ENCODE measurements at places on chromosomes 6 and 20. TPM values are rescaled to one million over a fixed set of nuclear protein-coding genes. Genes with fewer than 3 reads are reported as not detected.

DNA sequence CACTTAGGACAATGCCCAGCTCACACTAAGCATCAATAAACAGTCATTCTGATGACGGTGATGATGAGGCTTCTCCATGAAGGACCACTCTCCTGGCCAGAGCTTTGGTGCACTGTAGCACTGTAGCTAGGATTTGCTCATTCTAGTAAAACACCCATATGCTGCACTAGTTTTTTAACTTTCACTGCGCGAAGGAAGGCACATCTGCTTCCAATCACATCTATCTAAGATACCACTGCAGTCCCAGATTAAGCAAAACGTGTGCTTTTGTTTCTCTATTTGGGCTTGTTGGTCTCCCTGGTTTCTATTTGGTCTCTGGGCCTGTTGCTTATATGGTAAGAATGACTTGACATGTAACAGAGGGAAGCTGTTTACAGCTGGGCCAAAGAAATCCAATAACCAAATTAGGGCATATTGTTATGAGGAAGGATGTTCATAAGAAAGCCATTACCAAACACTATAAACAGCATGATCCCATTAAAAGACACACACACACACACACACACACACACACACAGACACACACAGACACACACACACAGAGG, 62.4 kb downstream of the FAM229B start:
- DNase-seq, result no peak
- H3K27ac ChIP-seq, result no peak overlapping the region
- H3K4me3 ChIP-seq, result no peak overlapping the region

- peaks cover 4% of the 10 kb centered on the region for H3K36me3 ChIP-seq
- H3K4me3 ChIP-seq, result no peak overlapping the region
- DNase-seq, result no peak
- no peaks in the 10 kb centered on the region for H3K4me1 ChIP-seq
- no peak overlapping the region for H3K27ac ChIP-seq
- no peaks in the 10 kb centered on the region for H3K27me3 ChIP-seq
Observed at GRCh38 chr6:15969236-15969778, 159.6 kb upstream of the MYLIP start.

The OOEP gene
- not detected for total RNA-seq

DNA sequence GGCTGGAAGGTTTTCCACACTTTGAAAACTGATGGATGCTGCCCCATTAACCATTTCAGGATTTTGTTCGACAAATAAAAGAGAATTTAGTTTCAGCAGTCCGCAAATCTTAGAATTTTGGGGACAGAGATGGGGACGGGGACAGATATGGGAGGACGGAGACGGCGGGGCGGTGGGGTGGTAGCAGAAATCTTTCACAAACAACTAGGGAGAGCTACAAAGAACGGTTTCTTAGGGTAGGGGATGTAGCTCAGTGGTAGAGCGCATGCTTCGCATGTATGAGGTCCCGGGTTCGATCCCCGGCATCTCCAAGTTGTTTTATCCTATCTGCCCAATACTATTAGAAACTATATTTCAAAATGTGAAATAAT, 15.1 kb downstream of the HMGN4 start:
- no peaks in the 10 kb centered on the region for H3K36me3 ChIP-seq
- DNase-seq, result peak; percentile 76
- H3K27me3 ChIP-seq, result no peaks in the 10 kb centered on the region
- H3K4me3 ChIP-seq, result no peak overlapping the region
- H3K4me1 ChIP-seq, result no peaks in the 10 kb centered on the region
- H3K27ac ChIP-seq, result no peak overlapping the region

DNA sequence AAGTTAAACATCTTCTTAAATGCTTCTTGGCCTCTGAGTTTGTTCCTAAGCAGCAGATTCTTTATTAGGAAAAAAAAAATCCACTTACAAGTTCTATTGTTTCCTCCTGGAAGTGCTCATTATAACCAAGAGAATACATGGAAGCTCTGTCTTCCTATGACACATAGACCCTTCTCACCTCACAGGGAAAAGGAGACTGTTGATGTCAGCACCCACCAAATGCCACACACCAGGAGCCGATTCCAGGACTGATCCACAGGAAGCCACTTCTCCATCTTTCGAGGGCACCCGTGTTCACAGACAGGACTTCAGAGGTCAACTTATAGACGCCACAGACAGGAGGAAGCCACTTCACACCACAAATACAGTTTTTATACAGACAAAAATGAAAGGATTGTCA, 13.4 kb upstream of the BNIP5 start:
- no peak for DNase-seq
- no peaks in the 10 kb centered on the region for H3K4me1 ChIP-seq
- no peaks in the 10 kb centered on the region for H3K27me3 ChIP-seq
- no peak overlapping the region for H3K27ac ChIP-seq

GRCh38 chr6:22892452-22892851, 323.1 kb downstream of the HDGFL1 start:
- peaks cover 3% of the 10 kb centered on the region for H3K4me1 ChIP-seq
- H3K27ac ChIP-seq, result no peak overlapping the region
- no peaks in the 10 kb centered on the region for H3K27me3 ChIP-seq

DNA sequence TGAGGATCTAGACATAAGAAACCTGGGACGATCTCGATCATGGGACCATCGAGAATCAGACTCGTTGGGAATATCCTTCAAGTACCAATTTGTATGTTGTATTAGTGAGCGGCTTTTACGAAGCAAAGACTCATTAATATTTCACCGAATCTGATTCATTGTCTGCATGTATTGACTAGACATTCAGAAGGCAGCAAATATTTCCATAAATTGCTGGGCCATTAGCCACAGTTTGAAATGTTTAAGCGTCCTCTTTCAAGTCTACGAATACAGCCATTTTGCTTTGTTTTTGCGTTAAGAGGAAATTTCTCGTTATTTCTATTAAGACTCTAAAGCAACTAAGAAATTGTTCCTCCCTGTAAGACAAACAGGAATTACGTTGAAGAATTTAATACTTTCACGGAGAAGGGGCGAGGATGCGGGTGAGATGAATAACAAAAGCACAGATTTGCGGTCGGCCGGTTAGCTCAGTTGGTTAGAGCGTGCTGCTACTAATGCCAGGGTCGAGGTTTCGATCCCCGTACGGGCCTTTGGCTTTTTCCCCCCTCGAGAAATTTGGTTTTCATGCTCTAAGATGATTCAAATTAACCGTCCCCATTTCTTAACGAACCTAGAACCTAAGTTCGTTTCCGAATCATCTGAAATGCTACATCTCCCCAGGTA, 18.5 kb downstream of the POM121L2 start:
- no peaks in the 10 kb centered on the region for H3K4me1 ChIP-seq
- peak; percentile 60 for DNase-seq
- H3K27me3 ChIP-seq, result no peaks in the 10 kb centered on the region
- H3K27ac ChIP-seq, result no peak overlapping the region
- H3K36me3 ChIP-seq, result no peaks in the 10 kb centered on the region
- peak overlapping the region; percentile 55 for H3K4me3 ChIP-seq

DNA sequence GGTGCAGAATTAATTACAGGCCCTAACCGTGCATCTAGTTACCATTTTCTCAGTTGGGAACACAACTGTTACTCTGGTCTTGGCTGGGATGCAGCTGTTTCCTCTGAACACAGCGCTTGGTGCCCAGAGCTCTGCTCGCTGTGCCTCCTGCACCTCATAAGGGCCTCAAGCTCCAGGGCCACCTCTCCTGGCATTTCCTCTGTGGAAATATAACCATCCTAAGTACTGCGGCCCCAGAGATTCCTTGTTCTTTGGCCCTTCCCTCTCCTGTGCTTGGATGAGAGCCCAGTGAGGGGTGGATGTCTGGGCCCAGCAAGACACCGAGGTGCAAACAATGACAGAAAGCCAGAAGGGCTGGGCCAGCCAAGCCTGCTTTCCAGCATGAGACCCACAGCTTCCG, 169.9 kb upstream of the CST7 start:
- H3K4me1 ChIP-seq, result no peaks in the 10 kb centered on the region
- no peak overlapping the region for H3K4me3 ChIP-seq
- no peaks in the 10 kb centered on the region for H3K36me3 ChIP-seq
- DNase-seq, result peak; percentile 12
- H3K27me3 ChIP-seq, result no peaks in the 10 kb centered on the region

DNA sequence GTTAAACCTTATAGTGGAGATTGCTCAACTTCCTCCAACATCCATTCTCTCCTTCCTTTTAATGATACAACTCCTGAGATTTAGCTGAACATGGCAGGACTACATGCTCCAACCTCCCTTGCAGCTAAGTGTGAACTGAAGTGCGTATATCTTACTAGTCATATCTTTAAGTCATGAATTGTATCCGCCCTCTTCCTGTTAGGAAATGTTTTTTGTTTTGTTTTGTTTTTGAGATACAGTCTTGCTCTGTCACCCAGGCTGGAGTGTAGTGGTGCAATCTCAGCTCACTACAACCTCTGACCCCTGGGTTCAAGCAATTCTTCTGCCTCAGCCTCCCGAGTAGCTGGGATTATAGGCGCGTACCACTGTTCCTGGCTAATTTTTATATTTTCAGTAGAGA, 8.8 kb upstream of the OSTM1 start:
- H3K36me3 ChIP-seq, result no peaks in the 10 kb centered on the region
- no peaks in the 10 kb centered on the region for H3K27me3 ChIP-seq
- no peak for DNase-seq
- H3K27ac ChIP-seq, result no peak overlapping the region
- H3K4me1 ChIP-seq, result peaks cover 2% of the 10 kb centered on the region

The DYNLT2 gene
- 1.8 TPM for total RNA-seq

The TTI1 gene
- 37.4 TPM for total RNA-seq

DNA sequence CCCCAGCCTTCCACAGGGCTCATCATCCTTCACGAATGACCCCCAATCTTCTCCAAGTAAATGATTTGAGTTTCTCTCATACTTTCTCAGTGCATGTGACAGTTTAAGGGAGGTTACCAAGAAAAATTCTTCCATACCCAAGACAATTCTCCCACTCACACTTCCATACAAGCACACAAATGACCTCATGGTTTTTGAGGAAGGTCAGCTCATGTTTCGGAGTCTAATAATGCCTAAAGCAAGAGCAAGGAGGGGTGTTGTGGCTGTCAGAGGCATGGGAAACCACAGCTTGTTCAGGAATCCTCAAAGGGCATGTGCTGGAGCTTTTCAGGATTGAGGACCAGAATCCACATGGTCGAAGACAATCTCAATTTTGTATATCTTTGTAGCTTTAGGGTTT, 279.0 kb downstream of the MAFB start:
- H3K27ac ChIP-seq, result no peak overlapping the region
- H3K4me1 ChIP-seq, result no peaks in the 10 kb centered on the region
- no peaks in the 10 kb centered on the region for H3K27me3 ChIP-seq
- no peak overlapping the region for H3K4me3 ChIP-seq
- DNase-seq, result no peak
- no peaks in the 10 kb centered on the region for H3K36me3 ChIP-seq

The LHFPL5 gene
- total RNA-seq, result not detected

The LKAAEAR1 gene
- not detected for total RNA-seq

The PHACTR1 gene
- total RNA-seq, result 15.9 TPM

The MLN gene
- not detected for total RNA-seq

The GNAS-AS1 gene
- total RNA-seq, result 11.3 TPM

The ASIP gene
- not detected for total RNA-seq

- H3K27me3 ChIP-seq, result no peaks in the 10 kb centered on the region
- peaks cover 63% of the 10 kb centered on the region for H3K36me3 ChIP-seq
- no peak overlapping the region for H3K27ac ChIP-seq
- H3K4me1 ChIP-seq, result no peaks in the 10 kb centered on the region
- DNase-seq, result no peak
Observed at GRCh38 chr20:41168281-41169161, 31.2 kb downstream of the PLCG1 start.

The FRK gene
- total RNA-seq, result 0.15 TPM
